Stimulated activated CD4-positive, alpha-beta T cell treated with anti-CD3 and anti-CD28 coated beads, Interleukin-1b, Interleukin-23, amount 100 ng/mL, for 1 hour (primary cell): ENCODE measurements at places on chromosomes 7 and 10.

- no peak for DNase-seq
Observed at GRCh38 chr7:146235195-146235594, 118.6 kb downstream of the CNTNAP2 start.

- DNase-seq, result no peak
Observed at GRCh38 chr10:61836888-61837754, 64.4 kb upstream of the ARID5B start.

DNA sequence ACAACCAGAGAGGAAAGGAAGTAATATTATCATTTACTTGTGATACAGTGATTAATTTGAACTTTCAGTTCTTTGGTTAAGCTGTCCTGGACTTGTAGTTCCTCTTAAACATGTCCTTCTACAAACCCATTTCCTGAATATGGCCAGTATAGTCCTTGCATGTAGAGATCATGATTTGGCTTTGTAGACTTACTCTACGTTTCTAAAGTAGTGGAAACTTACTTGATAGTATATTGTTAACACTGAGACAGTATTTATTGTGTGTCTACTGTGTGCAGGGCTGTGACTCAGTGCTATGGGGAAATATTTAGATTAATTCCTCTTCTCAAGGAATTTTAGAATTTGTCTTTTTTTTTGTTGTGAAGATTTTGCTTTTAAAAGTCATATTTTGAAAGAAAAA, 109.5 kb downstream of the NRF1 start:
- no peak for DNase-seq

GRCh38 chr10:110737886-110738634, 93.9 kb downstream of the RBM20 start:
- DNase-seq, result no peak

DNA sequence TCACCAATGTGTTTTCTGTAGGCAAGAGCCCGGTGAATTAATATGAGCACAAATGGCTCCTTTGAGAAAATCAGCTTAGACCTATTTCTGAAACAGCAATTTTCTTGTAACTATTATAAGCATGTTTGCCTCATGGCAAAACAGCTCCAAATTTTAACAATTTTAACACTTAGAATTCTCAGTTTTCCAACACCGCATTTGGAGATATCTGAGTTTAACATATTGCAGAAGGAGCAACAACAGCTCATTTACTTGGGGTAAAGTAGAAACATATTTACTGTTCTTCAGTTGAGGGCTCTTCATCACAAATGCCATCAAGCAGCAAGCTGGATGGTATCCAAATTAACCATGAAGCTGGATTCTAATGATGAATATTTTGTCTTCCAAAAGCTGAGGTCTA, 134.0 kb upstream of the SLC26A5 start:
- DNase-seq, result no peak

DNA sequence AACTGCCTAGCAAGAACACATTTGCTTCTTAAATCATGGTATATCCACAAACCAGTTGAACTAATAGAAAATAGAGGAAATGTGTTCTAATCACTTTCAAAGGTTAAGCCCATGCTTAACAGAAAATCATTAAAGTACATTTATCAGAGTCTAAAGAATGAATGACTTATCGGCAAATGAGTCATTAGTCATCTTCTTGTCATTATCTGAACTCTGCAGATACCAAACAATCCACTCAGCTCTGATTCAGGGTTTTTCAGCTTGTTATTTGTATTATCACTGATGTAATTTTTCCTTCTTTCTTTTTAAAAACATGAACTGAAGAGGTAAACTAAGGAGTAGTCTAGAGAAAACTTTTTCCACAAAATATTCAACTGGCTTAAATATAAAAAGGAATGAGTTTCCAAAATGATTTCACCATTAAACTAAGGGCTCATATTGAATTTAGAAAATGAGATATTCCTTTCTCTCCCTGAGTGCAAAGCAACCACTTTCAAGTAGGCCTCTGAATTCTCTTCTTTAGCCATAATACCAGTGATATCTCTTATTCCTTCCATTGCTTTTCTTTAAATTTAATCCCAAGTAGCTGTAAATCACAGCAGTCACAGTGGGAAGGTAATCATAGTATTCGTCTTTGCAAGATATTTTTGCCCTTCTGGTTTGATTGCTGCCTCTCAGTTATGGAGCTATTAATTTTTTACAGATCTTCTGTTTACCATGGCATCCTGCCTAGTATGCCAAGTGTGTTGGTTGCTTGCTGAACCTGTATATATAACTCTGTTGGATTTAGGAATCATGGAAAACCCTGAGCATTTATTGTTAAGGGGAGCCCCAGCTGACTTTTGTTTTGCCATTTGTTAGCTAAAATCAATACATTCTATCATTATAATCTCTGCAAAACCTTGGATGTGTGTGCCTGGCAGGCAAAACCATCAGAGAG, 125.1 kb downstream of the THSD7A start:
- DNase-seq, result no peak

DNA sequence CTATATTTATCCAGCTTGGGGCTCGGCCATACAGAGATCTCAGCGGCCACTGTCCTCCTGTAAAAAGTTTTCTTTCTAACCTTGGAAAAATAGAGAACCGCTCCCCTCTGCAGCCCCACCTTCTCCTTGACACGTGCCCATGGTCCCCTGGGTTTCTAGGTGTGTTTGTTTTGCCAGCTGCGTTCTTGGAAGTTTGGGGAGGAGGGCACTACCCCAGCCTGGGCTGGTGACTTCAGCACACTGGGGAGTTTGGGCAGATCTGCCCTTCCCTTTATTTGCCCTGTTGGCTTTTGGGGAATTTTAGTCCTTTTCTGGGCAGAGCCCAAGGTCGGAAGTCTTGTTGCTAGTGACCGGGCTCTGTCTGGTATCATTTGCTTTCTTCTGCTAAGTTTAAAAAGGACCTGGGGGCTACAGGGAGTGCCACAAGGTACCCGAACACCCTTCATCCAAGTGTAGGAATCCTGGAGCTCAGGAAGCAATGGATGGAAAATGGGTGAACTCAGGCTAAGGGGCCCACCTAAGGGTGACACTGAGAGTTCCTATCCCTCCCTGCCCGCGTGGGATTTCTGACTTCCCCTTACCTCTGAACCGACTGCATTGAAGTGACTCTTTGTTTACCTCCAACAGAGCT, 1.7 kb downstream of the ADAMTS14 start:
- DNase-seq, result no peak

GRCh38 chr7:87287738-87288341, 57.6 kb upstream of the CROT start:
- DNase-seq, result no peak

- DNase-seq, result no peak
Observed at GRCh38 chr10:34596351-34596750, 218.7 kb downstream of the PARD3 start.

- no peak for DNase-seq
Observed at GRCh38 chr10:28984431-28984830, 304.4 kb upstream of the LYZL1 start.

- no peak for DNase-seq
Observed at GRCh38 chr7:16891874-16892643, 10.3 kb upstream of the AGR3 start.

DNA sequence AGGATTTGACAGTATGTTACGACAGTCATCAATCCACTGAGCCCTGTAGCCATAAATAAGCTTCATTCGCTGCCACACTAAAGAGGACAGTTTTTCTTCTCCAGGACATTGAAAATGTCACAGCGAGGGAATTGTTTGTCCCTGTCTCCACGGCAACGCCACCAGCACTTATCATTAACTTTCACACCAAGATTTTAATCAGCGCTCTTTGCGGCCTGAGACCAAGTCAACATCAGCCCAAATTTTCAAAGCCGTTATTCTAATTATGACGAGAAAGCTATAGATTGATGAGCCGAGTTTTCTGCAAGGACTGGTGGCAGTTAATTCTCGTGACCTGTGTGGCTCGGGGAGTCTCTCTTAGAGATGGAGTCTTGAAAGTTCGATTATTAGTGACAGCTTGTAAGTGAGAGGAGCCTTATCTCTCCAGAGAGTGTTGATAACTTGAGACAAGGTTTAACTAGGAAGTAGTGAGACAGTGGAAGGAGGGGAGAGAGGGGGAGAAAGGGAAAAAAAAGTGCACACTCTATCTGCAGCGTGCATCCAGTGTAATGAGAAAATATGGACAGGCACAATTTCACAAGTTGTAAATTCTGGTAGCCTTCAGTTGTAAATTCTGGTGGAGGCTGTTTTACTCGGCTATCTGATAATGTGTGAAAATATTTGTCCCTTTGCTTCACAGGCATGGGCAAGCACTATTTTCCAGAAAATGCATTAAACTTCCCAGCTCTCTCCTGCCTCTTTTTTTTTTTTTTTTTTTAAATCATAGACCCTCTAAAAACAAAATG, 473.3 kb downstream of the LRMDA start:
- DNase-seq, result no peak

GRCh38 chr10:32000937-32001336, 55.3 kb downstream of the KIF5B start:
- no peak for DNase-seq

- no peak for DNase-seq
Observed at GRCh38 chr7:32479574-32480200, 10.5 kb downstream of the LSM5 start.

DNA sequence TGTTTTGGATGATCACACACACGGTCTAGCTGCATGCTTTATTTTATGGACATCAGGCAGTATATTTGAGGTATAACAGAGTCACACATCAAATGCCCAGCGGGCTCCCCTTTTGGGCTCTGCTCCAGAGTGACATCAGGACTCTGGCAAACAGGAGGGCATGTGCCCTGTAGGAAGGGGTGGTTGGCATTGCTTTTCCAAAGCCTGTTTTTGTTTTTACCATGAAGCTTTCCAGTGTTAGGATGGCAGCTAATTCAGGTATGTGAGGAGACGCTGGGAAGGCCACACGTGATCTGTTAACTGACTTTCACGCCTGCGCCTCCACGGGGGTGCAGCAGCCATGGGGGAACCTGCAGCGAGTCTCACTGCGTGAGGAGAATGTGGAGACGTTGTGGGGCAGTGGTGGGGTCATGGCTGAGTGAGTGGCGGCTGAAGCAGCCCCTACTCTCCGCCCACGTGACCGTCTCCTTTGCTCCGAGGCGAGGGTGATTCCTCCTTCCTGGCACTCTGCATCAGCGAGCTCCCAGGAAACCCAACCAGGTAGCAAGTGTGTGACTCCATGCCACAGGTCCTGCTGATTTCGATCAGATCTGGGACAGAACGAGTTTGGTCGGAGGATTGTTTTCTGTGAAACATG, 117.7 kb downstream of the ANKRD61 start:
- DNase-seq, result no peak

DNA sequence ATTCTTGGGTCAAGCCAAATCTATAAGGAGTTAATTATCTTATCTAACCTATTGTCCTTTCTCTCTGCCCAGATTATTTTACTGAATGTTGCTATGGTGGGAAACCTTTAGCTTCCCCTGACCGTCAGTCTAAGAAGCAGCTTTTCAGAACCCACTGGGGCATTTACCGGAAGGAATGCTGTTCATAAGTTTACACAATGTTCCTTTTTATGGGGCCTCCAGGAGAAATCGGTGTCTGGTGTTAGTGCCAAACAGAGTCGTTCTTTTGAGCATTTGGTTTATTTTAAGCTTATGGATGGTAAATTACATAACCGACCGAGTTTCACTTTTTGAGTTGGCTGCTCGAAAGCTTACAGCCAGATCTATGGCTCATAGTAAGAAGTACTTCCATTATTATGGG, 111.9 kb downstream of the CACNB2 start:
- no peak for DNase-seq

DNA sequence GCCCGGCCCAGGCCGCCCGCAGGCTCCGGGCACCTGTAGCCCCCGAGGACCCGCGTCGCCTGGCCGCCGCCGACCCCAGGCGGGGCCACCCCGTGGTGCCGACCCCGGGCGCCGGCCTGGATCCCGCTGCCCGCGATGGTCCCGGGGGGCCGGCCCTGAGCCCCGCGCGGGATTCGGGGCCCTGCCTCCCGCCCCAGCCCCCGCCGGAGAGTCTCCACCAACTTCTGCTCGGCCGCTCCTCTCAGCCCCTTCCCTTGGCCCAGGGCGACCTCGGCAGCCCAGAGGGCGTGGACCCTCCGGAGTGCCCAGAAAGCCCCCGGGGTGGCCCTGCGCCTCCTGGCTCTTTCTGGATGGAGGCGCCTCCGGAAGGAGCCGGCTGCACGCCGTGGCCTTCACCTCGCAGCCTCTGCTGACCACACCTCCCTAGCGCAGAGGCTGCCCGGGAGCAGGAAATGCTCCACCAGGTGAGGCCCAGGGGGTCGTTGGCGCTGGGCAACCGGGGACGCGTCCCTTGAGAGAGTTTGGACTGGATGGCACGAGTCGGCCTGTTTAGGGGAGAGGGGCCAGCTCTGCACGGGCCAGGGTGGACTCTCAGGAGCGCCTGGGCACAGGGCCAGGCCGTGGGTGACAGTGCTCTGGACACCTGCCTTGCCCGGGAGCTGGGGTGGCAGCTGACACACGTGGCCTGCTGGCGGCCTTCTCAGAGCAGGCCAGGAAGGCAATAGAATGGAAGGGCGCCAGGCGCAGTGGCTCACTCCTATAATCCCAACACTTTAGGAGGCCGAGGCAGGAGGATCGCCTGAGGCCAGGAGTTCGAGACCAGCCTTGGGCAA, 529 bp downstream of the ZNF853 start:
- no peak for DNase-seq

DNA sequence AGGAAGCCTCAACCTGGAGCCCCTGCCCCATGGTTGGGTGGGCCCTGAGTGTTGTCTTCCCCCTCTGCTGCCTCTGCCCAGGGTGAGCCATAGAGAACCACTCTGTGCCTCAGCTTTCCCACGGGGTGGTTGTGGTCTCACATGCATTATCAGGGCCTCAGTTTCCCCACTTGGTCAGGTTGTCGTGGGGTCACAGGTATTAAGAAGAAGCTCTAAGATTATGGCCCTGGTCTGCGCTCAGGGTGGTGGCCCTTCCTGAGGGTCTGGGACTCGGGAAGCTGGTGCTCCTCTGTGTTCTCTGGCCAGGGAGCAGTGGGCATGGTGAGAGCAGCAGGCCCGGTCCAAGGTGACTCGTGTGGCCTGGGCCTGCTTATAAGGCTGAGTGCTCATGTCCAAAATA, 17.8 kb downstream of the LRRC27 start:
- DNase-seq, result no peak

DNA sequence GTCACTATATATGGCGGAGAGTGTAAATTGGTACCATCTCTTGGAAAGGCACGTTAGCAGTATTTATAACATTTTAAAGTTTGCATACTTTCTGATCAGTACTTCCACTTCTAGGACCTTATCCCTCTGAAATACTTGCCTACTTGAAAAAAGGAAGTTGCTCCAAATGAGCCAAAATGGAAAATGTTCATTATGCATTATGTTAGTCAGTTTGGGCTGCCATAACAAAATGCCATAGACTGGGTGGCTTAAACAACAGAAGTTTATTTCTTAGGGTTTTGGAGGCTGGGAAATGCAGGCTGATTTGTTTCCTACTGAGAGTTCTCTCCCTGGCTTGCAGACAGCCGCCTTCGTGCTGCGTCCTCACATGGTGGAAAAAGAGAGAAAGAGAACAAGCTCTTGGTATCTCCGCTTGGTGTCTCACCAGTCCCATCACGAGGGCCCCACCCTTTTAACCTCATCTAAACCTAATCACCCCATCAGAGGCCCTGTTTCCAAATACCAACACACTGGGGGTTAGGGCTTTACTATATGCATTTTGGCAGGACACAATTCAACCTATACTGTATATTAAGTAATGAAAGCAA, 6.9 kb downstream of the SNX10 start:
- DNase-seq, result no peak

- DNase-seq, result no peak
Observed at GRCh38 chr10:90319188-90319914, 538.5 kb downstream of the HTR7 start.

GRCh38 chr10:94307046-94307615, 55.6 kb downstream of the NOC3L start:
- no peak for DNase-seq
